ENCODE measurements at places on chromosomes 4 and X. TPM values are rescaled to one million over a fixed set of nuclear protein-coding genes. Genes with fewer than 3 reads are reported as not detected.

- peak; percentile 13 for DNase-seq
Measured at GRCh38 chrX:72304877-72305276, 837 bp downstream of the CITED1 start.

The MAP7D3 gene
- 12.4 TPM for total RNA-seq

The CHST7 gene
- total RNA-seq, result 19.6 TPM

The ADH1B gene
- total RNA-seq, result 1.0 TPM

The GABRE gene
- 11.7 TPM for total RNA-seq

DNA sequence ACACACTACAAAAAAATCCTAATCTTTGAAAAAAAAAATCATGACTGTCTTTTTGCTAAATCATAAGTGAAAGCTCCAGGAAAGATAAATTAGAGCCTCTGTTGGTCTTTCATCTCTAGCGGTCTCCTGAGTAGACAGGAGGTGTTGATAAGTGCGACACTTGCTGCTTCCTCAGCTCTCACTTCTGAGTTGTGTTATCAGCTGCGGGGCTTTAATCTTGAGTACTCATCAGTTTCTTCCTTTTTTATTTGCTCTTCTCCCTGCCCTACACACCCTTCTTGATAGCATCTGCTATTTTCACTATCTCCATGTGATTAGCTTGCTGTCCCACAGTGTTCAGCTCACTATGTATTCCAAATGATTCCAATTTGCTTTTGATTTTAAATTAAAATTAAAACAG, 1449.2 kb downstream of the C4orf33 start:
- no peaks in the 10 kb centered on the region for H3K36me3 ChIP-seq
- no peak for DNase-seq
- H3K27me3 ChIP-seq, result no peaks in the 10 kb centered on the region
- H3K27ac ChIP-seq, result no peak overlapping the region

DNA sequence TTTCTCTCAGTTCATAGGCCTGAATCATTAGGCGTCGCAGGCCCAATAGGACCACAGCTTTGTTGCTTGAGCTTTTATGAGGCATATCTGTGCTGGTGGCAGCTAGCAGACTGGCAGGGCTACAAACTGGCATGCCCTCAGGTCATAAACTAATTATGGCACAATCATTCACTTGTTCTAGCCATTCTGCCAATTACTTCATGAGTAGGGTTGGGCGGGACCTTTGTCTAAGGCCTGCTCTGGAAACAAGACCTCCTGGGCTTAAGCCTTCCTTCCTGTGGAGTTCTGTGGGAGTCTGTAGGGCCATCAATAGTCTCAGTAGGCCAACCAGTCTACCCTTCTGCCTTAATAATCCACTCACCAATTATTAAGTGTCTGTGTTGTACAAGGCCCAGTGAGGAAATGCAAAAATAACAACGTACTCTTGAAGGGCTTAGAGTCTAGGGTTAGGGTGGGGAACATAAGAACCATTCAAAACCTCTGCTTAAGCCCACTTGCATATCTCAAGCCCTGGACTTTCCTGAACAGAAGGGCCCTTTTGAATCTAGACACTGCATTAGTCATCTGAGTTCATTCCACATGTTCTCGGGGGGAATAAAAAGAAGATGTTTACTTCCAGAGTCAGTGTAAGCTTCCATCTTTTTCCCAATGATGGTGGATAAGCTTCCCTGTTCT, 44.5 kb downstream of the SHROOM4 start:
- no peaks in the 10 kb centered on the region for H3K27me3 ChIP-seq
- no peaks in the 10 kb centered on the region for H3K36me3 ChIP-seq
- peaks cover 28% of the 10 kb centered on the region for H3K4me1 ChIP-seq
- H3K4me3 ChIP-seq, result no peak overlapping the region
